Activated CD4-positive, alpha-beta T cell treated with anti-CD3 and anti-CD28 coated beads, Interleukin-2, amount 50 U/mL, for 24 hours (primary cell): ENCODE measurements at places on chromosomes 13 and 19.

DNA sequence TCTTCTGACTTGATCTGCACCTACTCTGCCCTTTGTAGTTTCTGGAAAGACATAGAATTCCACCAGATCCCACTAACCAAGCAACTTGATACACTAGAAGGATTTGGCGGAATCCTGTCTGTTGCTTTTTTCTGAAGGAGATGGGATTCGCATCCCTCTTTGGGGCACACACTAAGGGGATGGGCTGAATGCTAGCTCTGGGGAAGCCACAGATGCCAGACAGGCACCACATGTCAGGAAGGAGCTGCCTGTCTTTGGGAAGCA lies 52.1 kb downstream of the SERP2 start:
- no peak for DNase-seq

- no peak for DNase-seq
These were observed 1212.0 kb downstream of the PCDH17 start for GRCh38 chr13:58843567-58843966.

DNA sequence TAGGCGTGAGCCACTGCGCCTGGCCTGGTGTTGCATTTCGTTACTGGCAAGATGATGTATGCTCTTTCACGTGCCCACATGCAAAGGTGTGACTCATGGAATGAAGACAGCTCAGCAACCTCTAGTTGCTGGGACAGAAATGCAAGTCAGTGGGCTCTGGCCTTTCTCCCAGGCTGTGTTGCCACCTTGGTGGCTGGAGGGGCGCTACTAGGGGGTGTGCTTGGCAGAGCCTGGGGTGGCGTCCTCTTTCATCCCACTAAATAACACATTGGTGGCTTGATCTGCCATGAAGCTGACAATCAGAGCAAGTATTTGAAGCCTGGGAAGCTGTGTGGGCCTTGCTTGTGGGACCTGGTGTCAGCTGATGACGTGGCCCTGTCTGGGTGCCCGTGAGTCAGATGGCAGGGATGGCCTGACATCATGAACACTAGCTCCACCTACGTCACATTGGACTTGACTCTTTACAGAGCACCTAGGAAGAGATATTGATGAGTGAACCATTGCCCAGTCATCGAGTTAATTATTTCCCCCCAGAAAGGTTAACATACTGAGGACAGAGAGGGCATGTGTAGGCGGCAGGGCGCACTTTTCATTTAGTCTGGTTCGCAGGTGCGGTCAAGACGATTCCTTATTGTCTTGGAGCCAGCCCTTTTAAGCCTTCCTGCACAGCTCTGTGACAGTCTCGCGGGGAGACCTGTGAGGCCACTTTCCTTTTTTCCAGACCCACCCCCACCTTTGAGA lies 154.2 kb downstream of the TM9SF2 start:
- DNase-seq, result no peak

DNA sequence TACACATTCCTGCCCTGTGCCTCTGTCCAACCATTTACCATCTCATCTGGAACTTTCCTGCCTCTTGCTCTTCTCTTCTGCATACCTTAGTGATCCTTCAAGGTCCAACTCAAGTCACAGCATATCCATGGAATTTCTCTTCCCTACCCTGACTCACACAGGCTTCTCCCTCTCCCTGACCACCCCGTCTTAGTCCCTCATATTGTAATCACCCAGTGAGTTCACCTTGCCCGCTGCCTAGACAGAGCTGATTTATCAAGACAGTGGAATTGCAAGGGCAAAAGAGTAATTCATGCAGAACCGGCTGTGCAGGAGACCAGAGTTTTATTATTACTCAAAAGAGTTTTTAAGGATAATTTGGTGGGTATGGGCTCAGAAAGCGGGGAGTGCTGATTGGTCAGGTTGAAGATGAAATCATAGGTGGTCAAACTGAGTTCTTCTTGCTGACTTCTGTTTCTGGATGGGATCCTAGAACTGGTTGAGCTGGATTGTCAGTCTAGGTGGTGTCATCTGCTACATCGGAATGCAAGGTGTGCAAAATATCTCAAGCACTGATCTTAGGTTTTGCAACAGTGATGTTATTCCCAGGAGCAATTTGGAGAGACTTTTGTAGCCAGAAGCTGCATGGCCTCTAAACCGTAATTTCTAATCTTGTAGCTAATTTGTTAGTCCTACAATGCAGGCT lies 67.2 kb downstream of the HSPH1 start:
- no peak for DNase-seq

DNA sequence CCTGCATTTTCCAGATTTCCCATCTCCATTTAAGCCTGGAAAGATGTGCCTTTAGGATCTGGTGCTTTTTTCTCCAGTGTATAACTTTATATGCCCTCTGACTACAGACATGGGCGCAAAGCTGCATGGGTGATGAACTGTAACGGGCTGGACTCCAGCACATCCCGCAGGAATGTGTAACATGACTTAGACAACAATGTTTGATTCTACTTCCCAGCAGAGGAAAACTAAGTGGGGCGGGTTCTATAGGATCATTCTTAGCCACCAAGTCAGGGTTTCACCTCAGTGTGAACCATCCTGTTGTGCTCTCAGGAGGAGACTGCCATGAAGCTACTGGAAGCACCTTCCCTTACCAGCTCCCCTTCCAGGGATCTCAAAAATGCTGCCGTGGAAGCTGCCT lies 93.2 kb upstream of the SERP2 start:
- no peak for DNase-seq

DNA sequence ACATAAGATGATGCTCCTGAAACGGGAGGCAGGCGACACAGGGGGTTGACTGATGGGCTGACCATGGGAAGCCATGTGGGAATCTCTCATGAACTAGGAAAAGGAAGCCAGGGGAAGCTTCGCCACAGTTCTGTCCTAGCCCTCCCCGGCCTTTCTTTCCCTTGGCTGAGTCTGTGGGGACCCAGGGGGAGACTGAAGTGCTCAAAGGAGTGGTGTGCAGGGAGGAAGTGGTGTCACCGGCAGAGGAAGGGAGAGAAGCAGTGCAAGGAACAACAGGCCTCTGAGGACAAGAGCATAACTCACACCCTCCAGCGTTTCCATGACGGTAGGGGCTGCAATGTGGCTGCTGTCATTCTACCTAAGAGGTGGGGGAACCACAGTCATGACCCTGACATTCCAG lies 1.1 kb downstream of the KIR3DL3 start:
- DNase-seq, result no peak
